ENCODE measurements at places on chromosomes 5 and 9.

GRCh38 chr5:136103118-136103517 is 29.5 kb upstream of the SMAD5 start:
- DNase-seq: no peak

DNA sequence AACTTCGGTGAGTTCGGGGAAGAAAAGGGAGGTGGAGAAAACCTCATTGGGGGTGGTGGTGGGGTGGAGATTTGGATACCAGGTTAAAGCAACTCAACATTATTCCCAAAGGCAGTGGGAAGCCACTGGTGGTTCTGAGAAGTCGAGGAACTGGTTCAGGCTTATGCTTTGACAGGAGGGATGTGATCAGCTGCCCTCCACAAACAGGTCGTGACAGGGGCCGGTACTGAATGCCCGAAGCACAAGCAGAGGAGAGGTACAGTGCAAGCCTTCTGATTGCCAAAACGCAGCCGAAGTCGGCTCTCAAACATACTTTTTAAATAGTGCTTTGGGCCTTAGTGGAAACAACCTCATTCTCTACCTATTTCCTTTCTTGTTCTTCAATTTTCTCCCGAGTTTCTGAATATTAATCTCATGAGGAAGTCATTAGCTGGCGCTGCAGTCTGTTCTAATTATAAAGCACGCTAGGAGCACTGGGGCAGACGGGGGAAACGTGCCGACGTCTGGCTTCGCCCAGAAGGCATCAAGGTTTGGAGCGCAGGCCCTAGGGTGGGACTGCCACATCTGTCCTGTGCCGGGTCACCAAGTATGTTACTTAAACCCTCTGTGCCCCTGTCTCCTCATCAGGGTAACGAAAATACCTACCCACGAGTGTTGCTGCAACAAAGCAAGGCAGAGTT is 27.3 kb downstream of the SHB start:
- no peak for DNase-seq

- DNase-seq: no peak
These were observed 74.3 kb upstream of the KLF9 start for GRCh38 chr9:70488793-70489105.

GRCh38 chr9:129442803-129443511 is 177.9 kb downstream of the C9orf50 start:
- DNase-seq: no peak

DNA sequence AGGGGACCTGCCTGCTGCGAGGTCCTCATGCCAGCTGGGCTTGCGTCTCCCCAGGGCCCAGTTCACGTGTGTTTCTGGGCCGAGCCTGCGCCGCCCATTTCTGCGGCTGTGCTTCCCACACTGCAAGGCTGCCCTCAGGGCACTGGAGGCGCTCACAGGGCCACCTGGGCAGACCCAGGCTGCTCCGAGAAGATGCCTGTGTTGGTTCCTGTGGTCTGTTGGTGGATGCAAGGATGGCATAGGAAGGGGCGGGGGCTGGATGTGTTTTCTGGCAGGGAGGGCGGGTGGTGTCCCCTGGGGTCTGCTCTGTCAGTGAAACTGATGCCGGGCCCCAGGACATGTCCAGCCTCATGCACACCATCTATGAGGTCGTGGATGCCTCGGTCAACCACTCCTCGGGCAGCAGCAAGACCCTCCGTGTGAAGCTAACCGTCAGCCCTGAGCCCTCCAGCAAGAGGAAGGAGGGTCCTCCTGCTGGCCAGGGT is 25.9 kb downstream of the NKD2 start:
- no peak for DNase-seq

DNA sequence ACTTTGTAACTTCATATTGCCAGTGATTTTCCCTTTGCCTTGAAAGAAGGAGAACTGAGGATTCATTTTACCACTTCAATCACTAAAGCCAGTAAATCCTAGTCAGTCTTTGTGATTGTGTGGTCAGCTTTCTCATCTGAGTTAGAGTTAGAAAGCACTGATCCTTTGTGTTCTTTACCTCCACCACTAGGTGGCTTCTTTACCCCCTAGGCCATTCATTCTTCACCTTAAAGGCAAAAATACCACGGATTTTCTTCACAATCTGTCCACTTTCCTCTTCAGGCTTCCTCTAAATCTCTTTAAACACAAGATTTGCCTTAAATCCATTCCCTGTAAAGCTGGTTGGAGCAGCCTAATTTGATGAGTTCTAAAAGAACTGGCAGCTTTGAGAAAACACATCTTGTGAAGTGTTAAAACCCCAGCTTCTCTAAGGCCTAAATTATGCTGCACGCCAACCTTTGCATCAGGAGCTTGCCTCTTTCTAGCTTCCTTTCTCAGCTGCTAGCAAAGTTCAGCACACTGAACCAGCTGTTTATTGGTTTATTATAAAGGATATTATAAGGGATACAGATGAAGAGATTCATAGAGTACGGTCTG is 20.4 kb downstream of the BDP1 start:
- DNase-seq: peak; percentile 39

DNA sequence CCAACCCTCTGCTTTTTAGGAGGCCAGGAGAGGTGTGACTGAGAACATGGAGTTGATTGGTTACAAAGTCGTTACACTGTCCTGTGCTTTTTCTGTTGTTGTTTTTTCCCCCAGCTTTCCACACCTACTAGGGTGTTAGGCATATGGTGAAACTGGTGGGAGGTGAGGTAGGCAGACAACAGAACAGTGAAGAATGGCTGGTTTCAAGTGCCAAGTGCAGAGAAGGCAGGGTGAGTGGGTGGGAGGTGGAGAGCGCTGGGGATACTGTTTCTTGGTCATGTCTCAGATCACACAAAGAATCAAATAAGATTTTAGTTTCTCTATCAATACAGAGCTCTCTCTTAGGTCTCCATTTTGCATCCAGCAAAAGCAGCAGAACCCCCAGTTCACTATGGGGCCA is 2.2 kb upstream of the SPTAN1 start:
- no peak for DNase-seq

GRCh38 chr9:109600142-109600541 is 102.0 kb upstream of the PTPN3 start:
- no peak for DNase-seq

- DNase-seq: no peak
These were observed 66.5 kb downstream of the EPB41L4B start for GRCh38 chr9:109254317-109254716.

DNA sequence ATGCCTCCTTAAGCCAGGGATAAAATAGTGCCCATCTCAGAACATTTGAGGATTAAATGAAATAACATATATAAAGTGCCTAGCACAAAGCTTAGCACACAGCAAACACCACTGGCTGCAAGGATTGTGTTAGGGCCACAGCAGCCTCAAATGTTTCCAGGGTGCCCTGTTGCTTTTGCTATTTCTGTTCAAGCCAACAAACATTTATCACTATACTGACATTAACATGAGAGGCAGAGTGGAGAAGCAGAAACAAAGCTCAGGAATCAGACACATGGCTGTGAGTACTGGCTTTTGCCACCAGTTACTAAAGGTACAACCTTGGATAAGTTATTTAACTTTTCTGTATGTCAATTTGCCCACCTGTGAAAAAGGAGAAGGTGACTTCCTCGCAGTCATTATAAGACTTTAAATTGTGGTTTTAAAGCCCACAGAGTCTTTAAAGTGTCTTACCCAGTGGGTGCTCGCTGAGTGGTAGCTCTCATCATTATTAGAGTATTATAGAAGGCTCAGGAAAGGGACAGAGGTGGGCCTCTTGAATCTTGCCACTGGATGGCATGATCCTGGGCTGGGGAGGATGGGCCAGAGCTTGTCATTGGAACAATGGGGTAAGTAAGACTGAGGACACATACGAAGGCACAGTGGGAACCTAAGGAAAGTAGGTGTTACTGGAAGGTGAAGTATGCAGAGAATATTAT is 98.2 kb downstream of the MARCHF3 start:
- no peak for DNase-seq

DNA sequence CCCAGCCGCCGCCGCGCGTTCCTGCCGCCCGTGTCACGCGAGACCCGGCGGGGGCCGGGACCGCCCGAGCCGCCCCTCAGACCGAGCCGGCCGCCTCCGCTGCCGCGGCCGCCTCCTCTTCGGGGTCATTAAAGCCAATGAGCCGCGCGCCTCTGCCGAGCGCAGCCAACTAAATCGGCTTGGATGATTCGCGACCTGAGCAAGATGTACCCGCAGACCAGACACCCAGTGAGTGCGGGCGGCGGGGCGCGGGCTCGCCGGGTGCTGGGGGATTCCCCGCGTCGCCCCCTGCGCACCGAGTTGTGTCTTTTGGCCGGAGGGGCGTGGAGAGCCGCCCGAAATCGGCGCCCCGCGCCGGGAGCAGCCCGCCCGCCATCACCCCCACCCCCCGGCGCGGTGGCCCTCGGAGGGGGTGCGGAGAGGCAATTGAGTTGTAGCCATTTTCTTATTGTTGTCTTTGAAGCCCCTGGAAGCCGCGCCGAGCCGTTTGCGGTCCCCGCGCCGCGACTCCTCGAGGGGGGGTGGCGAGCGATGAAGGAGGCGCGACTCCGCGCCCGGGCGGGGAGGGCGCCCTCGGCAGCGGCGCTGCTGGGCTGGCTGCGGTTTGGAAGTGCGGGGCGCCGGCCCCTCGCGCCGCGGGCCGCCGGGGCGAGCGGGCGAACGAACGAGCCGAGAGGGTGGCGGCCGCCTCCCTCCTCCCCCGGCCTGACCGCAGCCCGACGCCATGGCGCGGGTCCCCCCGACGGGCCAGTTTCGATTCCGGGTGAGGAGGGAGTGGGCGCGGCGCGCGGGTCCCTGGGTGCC is 1.0 kb downstream of the TLE4 start:
- DNase-seq: peak; percentile 8

DNA sequence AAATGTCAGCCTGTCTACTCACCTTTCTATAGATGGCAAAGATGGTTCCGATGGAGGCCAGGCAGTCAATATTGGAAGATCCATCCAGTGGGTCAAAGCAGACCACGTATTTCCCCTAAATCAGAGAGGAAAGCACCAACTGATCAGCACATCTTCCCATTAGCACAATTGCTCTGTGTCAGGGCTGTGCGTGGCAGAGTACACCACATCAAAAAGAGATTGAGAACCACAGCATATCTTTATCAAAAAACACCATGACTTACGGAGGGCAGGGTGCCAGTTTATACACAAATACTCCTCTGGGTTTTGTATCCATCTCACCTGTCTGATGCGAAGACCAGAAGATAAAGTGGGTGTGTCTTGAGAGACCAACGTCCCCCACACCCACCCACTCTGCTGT is 9.1 kb downstream of the FBP2 start:
- no peak for DNase-seq

DNA sequence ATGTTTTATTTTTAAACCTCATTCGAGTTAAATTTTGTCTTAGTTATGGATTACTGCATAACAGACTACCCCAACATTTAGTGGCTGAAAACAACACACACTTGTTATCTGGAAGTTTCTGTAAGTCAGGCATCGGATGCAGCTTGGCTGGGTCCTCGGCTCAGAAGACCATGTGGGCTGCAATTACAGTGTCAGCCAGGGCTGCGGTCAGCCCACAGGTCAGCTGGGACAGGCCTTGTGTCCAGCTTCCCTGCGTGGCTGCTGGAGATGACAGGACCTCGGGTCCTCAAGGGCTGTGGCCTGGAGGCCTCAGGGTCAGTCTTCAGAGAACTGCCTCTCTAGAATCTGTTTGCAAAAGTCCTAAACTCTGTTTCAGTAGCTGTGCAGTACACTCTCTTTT is 219.0 kb upstream of the IRX1 start:
- DNase-seq: no peak

GRCh38 chr5:95283022-95283615 is 1.8 kb downstream of the MCTP1 start:
- no peak for DNase-seq

- DNase-seq: no peak
These were observed 532.1 kb downstream of the CTNND2 start for GRCh38 chr5:11372191-11372590.

- no peak for DNase-seq
These were observed 12.5 kb downstream of the MRPS27 start for GRCh38 chr5:72307573-72307967.

DNA sequence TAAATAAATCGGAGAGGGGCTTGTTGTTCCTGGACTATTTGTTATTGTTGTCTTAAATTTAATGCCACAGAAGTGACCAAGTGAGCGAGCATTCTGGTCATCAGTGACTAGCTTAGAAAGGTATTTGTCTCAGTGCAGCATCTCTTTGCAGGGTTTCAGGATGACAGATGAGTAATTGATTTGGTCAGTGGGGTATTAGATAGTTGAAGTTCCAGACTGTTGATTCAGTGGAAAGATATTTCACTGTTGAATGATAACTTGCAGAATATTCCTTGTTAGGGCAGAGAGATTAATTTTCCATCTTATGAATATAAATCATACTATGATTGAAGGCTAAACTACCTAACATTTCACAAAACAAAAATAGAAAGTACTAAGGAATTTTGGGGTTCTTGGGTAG is 122.4 kb downstream of the TRIO start:
- no peak for DNase-seq

Measured in MM.1S (cell line).